Spleen (tissue), 13 donors: ENCODE measurements at places on chromosomes 16 and 17. TPM values are rescaled to one million over a fixed set of nuclear protein-coding genes. Genes with fewer than 3 reads are reported as not detected.

Gene CHRNE
- total RNA-seq: 3.0 TPM

Gene C16orf86
- total RNA-seq: 5.3 TPM

Gene MMP15
- 6.5 TPM for total RNA-seq

Gene SLC47A1
- 5.8 TPM for total RNA-seq

- H3K27ac ChIP-seq: peak within 1 kb of the TSS; percentile 87
- H3K4me1 ChIP-seq: peaks cover 55% of the 10 kb centered on the region
- peaks cover 5% of the 10 kb centered on the region for H3K36me3 ChIP-seq
- peak; percentile 84 for DNase-seq
These were observed at the start of gene LGALS9 for GRCh38 chr17:27630607-27631410. Gene LGALS9, plus strand, starts transcription at chr17:27631188. Its CDS starts 78 bp downstream, at chr17:27631266.

DNA sequence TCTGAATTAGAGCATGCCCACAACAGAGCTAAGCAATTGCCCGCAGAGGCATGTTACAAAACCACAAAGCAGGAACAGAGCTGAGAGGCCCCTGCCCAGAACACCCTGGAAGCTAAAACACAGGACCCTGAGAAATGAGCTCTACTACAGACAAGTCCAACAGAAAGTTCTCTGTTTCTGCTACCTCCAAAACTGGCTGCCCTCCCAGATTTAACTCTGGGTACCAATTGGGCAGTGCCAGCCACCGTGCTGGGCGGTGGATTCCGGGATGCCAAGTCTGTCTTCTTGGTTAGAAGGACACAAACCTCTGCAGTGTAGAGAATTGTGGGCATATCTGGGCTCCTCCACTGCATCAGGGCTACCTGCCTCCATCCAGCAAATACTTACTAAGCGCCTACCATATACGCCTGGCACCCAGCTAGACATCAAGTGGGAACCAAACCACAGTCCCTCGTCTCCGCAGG is 1.0 kb downstream of the CMTM4 start:
- peak overlapping the region; percentile 60 for H3K4me3 ChIP-seq
- H3K4me1 ChIP-seq: peaks cover 14% of the 10 kb centered on the region
- DNase-seq: no peak
- H3K27ac ChIP-seq: no peak overlapping the region

DNA sequence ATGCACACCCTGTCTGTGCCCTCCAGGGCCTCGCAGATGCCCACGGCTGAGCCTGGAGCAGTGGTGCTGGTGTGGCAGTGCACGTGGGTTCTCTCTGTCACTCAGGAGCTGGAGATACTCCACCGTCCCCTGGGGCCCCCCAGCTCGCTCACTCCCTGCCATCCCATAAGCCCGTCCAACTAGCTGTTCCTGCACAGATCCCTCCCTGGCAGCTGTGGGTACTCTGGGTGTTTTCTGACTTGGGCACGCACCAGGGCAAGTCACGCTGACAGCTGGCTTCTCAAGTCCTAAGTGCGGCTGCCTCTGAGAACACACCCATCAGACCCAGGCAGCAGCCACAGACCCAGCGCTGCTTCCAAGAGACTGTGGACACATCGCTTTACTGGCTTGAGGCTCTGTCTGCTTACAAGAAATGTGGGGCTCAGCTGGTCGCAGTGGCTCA is 25.4 kb upstream of the ITGB4 start:
- H3K27ac ChIP-seq: no peak overlapping the region
- DNase-seq: no peak
- H3K4me3 ChIP-seq: no peak overlapping the region
- H3K36me3 ChIP-seq: peaks cover 68% of the 10 kb centered on the region

DNA sequence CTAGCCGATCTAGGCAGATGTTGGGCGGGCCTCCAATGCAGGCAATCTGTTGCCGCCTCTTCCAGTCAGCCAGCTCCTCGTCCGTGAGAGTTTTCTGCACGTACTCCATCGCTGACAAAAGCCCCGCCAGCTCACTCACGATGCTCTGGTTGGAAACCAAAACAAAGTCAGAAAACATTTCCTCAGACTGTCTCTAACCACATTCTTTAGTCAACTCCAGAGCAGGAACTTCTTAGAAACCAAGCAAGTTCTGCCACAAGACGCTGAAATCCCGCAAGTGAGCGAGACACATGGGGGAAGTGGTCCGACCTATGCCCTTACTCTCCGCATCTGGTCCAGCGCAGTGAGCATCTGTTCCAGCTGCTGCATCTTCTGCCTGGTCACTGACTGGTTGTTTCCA is 49.1 kb downstream of the STAT5A start:
- H3K36me3 ChIP-seq: no peaks in the 10 kb centered on the region
- no peak for DNase-seq
- H3K4me1 ChIP-seq: peaks cover 59% of the 10 kb centered on the region
- no peak overlapping the region for H3K4me3 ChIP-seq
- no peaks in the 10 kb centered on the region for H3K27me3 ChIP-seq

DNA sequence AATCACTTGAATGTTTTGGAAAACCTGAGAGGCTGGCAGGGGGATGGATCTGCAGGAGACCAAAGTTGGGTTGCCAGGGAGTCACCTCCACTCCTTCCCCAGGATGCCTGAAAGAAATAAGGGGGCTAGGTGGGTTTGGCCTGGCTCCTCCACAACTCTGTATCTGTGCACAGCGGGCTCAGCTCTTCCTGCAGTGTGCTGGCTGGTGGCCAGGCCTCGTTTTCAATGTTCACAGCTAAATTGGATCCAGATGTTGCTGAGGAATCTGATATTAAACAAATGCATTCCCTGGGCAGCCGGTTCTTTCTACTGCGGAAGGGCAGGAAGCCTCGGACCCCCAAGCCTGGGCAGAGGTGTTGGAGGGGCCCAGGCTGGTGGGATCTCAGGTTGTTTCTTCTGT is 106.2 kb downstream of the N4BP1 start:
- peaks cover 24% of the 10 kb centered on the region for H3K4me1 ChIP-seq
- H3K27ac ChIP-seq: no peak overlapping the region
- peak; percentile 51 for DNase-seq

DNA sequence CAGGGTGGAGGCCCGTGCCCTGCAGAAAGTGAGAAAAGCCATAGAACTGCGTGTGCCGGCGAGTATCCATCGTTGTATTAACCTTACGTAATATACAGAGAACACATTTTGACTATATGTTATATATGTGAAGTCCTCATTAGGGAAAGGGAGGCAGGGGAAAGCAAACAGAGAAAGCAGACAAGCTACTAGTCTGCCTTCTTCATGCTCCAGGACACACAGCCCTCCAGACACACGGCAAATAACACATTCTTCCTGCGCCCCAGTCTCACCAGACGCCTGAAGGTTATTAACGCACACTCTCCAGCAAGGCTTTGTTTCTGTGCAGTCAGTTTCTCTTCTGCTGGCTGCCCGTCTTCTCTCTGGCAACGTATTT is 28.8 kb downstream of the PRDM7 start:
- no peak overlapping the region for H3K27ac ChIP-seq
- peaks cover 4% of the 10 kb centered on the region for H3K27me3 ChIP-seq
- peaks cover 10% of the 10 kb centered on the region for H3K36me3 ChIP-seq
- H3K4me1 ChIP-seq: peaks cover 14% of the 10 kb centered on the region
- DNase-seq: no peak
- no peak overlapping the region for H3K4me3 ChIP-seq

DNA sequence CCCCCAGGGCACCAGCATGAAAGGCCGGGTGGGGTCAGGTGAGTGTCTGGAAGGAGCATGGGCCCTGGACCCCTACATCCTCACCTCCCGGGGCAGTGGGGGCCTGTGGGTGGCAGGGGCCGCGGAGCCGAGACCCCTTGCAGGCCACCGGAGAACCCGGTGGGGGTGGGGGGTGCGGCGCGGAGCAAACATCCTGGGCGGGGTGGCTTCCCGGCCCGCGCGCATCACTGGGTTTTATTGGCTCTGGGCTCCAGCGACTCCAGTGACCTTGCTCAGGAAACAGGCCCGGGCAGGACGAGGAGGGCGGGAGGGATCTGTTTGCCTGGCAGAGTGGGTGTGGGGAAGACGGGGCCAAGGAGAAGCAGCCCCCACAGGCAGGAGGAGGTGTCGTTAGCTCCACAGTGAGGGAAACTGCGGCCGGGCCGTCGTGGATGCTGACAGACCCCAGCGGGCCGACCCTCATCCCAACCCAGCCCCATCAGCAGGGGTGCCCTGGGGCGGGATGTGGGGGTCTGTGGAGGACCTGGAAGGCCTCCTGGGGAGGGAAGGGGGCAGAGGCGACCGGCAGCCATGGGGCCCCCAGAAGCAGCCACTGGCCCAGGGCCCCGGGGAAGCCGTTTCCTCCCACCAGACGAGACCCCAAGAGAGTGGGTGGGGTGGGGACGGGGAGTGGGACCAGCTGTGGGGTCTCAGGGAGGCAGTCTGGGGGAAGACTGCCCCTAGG is 10.6 kb downstream of the SSTR5 start:
- no peak overlapping the region for H3K27ac ChIP-seq
- H3K4me1 ChIP-seq: no peaks in the 10 kb centered on the region
- H3K36me3 ChIP-seq: no peaks in the 10 kb centered on the region
- no peaks in the 10 kb centered on the region for H3K27me3 ChIP-seq
- DNase-seq: no peak
- no peak overlapping the region for H3K4me3 ChIP-seq

- H3K4me1 ChIP-seq: no peaks in the 10 kb centered on the region
- no peak for DNase-seq
- H3K27ac ChIP-seq: no peak overlapping the region
- no peaks in the 10 kb centered on the region for H3K27me3 ChIP-seq
- H3K4me3 ChIP-seq: no peak overlapping the region
These were observed 65.6 kb downstream of the SDR42E1 start for GRCh38 chr16:81945665-81946064.

DNA sequence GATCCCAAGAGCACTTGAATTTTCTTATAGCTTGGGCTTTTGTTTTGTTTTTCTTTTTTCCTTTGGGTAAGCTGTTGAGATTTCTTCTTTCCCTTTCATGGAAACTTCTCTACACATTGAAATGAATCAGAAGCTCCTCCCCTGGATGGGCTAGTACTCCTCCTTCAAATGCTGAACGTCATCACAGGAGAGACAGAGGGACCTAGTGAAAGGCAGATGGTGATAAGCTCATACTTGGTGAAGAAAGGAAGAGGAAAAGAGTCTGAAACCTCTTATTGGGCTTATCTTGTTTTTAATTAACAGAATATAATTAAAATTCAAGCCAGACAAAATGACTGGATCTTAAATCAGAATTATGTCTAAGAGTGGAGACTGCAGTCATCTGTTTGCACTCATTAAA is 147.3 kb downstream of the SNX11 start:
- no peak for DNase-seq
- H3K27me3 ChIP-seq: no peaks in the 10 kb centered on the region
- no peaks in the 10 kb centered on the region for H3K4me1 ChIP-seq
- H3K36me3 ChIP-seq: no peaks in the 10 kb centered on the region
- H3K4me3 ChIP-seq: no peak overlapping the region

GRCh38 chr16:73280388-73280787 is 232.5 kb upstream of the ZFHX3 start:
- H3K27me3 ChIP-seq: no peaks in the 10 kb centered on the region
- H3K27ac ChIP-seq: no peak overlapping the region
- no peaks in the 10 kb centered on the region for H3K36me3 ChIP-seq
- no peaks in the 10 kb centered on the region for H3K4me1 ChIP-seq
- H3K4me3 ChIP-seq: no peak overlapping the region

DNA sequence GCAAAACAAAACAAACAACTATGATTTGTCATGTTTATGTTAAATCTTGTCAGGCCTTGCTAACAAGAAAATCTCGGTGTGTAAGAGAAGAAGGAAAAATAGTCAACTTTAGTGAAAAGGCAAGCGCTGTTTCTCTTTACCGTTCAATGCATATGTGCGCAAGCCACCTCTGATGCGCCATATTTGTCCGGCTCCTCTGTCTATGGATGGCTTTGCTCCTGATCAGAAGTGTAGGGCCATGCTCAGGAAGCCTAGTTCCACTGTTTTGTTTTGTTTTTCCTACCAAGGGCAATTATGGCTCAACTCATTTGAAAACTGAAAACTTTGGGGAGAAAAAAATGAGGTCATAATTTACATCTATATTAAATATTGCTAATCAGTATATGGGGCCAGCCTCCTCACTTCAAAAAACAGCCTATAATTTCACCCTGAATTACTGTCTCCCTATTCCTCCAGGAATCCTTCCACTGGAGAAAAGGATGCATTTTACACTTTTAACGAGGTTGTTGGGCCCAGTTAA is 4.5 kb downstream of the MAF start:
- no peak for DNase-seq
- H3K36me3 ChIP-seq: no peaks in the 10 kb centered on the region
- no peaks in the 10 kb centered on the region for H3K4me1 ChIP-seq
- H3K27ac ChIP-seq: peak overlapping the region; percentile 51

GRCh38 chr17:4652997-4653396 is 11.5 kb upstream of the ALOX15 start:
- no peak overlapping the region for H3K4me3 ChIP-seq
- peaks cover 4% of the 10 kb centered on the region for H3K4me1 ChIP-seq
- no peaks in the 10 kb centered on the region for H3K36me3 ChIP-seq
- no peak overlapping the region for H3K27ac ChIP-seq

GRCh38 chr17:31819578-31819977 is 39.5 kb downstream of the COPRS start:
- H3K36me3 ChIP-seq: no peaks in the 10 kb centered on the region
- H3K27me3 ChIP-seq: no peaks in the 10 kb centered on the region
- no peaks in the 10 kb centered on the region for H3K4me1 ChIP-seq
- no peak overlapping the region for H3K27ac ChIP-seq
- H3K4me3 ChIP-seq: no peak overlapping the region

GRCh38 chr17:13287226-13287625 is 269.4 kb upstream of the ELAC2 start:
- no peak overlapping the region for H3K4me3 ChIP-seq
- no peaks in the 10 kb centered on the region for H3K4me1 ChIP-seq
- no peaks in the 10 kb centered on the region for H3K27me3 ChIP-seq
- no peak overlapping the region for H3K27ac ChIP-seq
- H3K36me3 ChIP-seq: no peaks in the 10 kb centered on the region
- no peak for DNase-seq
